ENCODE measurements at places on chromosomes 4 and X.

- no peak for DNase-seq
These were observed 280.7 kb downstream of the BCOR start for GRCh38 chrX:39816871-39817731.

- no peak for DNase-seq
These were observed 129.2 kb upstream of the PAK3 start for GRCh38 chrX:110966839-110967238.

GRCh38 chrX:23292354-23292987 is 42.2 kb upstream of the PTCHD1 start:
- DNase-seq: no peak

GRCh38 chr4:6845027-6845426 is 62.5 kb downstream of the KIAA0232 start:
- DNase-seq: no peak

- DNase-seq: no peak
These were observed 422.3 kb downstream of the STPG2 start for GRCh38 chr4:97720869-97721432.

DNA sequence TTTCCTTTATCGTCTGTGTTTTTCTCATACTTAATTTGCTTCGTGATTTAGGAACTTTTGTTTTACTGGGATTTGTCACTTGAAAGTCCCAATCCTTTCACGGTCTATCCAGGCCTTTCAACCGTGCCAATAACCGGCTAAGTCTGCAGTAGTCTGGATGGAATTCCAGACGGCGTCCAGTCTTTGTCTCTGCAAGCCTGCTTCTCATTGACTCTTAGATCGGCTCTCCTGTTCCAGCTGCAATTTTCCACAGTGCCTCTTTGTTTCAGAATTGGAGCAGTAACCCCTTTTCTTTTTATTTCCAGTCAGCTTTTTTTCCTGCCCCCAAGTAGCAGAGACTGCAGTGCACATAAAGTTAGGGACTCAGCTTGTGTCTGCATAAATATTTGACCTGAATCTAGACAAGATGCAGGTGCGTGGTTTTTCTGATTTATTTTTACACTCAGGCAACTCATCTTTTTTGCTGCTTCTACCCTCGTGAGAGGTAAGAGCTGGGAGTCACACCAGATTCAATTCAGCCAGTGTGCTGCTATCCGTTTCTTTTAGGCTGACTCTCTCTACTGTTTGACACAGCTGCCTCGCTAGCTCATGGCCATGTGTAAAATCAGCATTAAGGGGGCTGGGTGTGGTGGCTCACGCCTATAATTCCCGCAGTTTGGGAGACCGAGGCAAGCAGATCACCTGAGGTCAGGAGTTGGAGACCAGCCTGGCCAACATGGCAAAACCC is 37.4 kb upstream of the DHRSX start:
- no peak for DNase-seq

GRCh38 chr4:84958434-84958833 is 8.1 kb downstream of the WDFY3 start:
- DNase-seq: no peak

DNA sequence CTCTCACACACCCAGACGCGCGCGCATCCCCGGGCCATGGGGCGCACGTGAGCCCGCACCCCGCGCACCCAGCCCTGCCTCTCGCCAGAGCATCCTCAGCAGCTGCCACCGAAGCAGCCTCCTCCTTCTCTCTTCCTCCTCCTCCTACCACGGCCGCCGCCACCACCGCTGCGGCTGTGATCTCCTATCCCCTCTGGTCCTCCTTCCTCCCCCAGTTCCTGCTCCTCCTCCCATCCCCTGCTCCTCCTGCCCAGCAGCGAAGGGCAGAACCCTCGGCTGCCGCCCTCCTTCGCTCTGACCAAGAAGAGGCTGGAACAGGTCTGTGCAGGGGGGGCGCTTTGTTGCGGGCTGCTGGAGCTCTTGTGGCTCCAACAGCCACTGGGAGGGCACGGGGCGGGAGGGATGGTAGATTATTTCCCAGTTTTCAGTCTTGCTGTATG is 148.7 kb upstream of the CHRDL1 start:
- DNase-seq: no peak

DNA sequence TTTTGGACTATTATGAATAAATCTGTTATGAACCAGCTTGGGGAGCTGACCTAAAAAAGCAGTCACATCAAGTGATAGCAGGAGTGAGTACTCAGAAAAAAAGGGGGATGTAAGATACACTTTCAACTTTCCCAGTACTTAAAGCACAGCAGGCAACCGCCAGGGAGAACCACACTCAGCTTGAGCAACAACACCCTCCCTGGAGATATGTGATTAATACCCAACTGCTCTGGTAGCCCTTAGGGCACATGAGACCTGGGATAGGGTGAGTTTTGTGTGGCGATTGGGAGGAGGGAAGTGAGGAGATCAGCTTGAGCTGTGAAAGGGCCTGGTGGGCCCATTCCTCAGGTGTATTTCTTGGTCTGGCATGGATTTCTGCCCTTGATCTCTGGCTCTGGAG is 220.3 kb upstream of the SFRP2 start:
- DNase-seq: no peak

- no peak for DNase-seq
These were observed 1724.5 kb downstream of the C4orf33 start for GRCh38 chr4:130820448-130820847.

DNA sequence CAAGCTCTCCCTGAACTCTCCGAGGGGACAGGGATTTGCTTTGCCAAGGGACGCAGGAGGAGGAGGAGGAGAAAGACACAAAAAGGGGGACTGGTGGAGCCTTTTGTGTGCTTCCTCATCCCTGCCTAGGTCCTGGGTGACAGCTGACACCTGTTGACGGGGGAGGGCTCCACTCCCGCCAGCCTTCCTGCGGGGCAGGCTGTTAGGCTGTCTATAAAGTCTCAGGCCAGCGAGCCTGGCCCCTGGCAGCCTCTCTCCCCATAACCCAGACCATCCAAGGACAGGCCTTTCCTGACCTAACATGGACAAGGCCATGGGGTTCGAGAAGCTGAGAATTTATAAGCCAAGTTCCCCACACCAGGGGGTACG is 832 bp upstream of the EVC2 start:
- DNase-seq: no peak
